ENCODE measurements at places on chromosomes 5 and 9.

DNA sequence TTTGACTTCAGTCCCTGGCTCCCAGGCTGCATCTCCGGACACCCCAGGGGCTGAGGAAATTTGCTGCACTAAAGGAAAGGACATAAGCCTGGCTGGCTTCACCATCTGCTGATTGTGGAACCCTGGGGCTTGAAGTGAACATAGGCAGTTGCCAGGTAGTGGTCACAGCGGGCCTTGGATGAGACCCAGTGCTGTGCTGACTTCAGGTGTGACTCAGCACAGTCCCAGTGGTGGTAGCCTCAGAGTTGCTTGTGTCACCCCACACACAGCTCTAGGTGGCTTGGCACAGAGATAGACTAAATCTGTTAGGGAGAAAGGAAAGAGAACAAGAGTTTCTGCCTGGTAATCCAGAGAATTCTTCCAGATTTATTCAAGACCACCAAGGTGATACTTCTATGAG, 36.1 kb upstream of the RUSC2 start:
- no peak for ATAC-seq

- ATAC-seq: no peak
These were observed 5.5 kb downstream of the CSNK1G3 start for GRCh38 chr5:123517476-123517875.

DNA sequence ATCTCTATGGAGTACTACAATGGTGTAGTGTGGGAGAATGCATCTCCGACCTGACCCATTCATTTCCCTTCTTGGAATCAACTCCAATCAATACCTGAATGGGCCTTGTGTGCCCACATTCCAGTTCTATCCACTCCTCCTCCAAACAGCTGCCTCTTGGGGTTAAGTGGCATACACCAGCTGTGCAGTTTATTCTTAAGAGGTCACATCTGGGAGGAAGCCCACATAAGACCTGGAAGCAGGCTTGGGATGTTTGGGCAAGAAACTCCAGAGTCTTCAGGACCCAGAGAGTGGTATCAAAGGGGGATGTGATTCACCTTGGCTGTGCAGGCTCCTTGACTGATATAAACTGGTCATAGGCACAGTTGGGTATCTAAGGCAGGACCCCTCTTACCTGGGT, 46.0 kb downstream of the ACTBL2 start:
- ATAC-seq: no peak

GRCh38 chr9:18499980-18500379, 26.0 kb downstream of the ADAMTSL1 start:
- no peak for ATAC-seq

GRCh38 chr5:36526537-36526936, 79.9 kb upstream of the SLC1A3 start:
- ATAC-seq: no peak

- ATAC-seq: peak; percentile 61
These were observed 639 bp downstream of the EHMT1 start for GRCh38 chr9:137619240-137620047.

GRCh38 chr5:78624011-78624541, 24.5 kb downstream of the LHFPL2 start:
- ATAC-seq: no peak

GRCh38 chr9:98808411-98808815, 943 bp downstream of the GALNT12 start:
- no peak for ATAC-seq

DNA sequence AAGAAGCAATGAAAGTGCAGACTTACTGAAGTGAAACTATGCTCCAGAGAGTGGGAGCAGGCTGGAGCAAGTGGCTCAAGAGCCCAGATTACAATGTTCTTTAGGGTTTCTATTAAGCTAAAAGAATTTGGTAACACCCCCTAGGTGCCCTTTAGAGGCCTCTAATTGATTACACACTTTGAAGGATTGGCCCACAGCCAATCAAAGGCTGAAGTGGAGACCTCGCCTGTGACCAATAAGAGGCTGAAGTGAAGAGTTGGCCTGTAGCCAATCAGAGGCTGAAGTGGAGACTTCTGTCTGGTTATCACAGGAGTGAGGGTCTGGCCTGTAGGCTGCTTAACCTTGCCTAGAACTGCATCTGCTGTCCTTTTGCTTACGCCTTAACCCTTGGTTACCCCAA, 46.7 kb upstream of the SPATA31C2 start:
- no peak for ATAC-seq

GRCh38 chr5:165631235-165631634, 2125.8 kb downstream of the MAT2B start:
- no peak for ATAC-seq

DNA sequence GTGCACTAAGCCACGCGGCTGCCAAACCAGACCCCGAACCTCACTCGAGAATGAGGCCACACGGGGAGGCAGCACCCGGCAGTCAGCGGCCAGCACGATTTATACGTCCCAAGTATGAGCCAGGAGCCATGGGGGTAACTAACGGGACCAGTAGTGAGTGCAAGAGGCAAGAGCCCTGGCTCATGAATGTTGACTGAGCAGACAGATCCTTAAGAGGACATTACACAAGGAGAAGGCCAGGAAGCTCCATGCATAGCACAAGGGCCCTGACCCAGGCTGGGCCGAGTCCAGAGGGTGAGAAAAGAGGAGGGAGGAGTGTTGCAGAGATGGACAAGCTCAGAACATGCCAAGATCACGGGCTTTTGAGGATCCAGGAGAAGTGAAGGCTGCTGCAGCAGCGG, 58.6 kb upstream of the PHYKPL start:
- no peak for ATAC-seq

DNA sequence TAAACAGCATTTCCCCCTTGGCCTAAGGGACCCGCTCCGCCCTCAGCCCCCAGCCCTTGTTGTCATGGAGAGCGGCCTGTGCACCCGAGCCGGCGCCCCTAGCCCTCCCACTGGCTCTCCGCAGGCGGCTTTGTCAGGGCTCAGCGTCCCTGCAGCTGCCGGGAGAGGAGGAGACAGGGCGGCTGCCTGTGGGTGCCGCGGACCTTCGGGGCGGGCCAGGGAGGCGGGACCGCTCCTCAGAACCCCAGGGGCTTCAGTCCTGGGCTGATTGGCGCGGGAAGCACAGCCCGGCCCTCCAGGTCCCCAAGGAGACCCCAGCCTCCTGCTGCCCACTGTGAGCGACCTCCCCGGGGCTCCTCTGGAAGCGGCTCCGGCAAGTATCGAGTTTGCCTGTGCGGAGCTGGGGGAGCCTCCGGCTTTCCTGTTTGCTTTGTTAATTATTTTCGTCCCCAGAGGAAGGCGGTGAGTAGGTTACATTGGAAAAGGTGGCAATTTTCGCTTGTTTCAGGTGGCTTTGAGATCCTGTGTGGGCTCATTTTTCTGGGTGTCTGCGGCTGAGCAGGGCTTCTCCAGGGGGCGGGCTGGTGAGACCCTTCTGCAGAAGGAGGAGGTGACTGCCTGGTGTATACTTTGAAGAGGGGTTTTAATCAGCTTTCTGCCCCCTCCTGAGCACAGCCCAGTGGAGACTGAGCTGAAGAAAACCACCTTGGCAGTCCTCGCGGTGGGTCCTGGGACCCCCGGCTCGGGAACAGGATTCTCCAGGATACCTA, at the start of gene FGD3:
TSS of gene FGD3 (plus strand) at position 256 of the 770 bp plus-strand sequence. CDS start 28,734 bp downstream, outside the sequence.
- ATAC-seq: peak; percentile 67

DNA sequence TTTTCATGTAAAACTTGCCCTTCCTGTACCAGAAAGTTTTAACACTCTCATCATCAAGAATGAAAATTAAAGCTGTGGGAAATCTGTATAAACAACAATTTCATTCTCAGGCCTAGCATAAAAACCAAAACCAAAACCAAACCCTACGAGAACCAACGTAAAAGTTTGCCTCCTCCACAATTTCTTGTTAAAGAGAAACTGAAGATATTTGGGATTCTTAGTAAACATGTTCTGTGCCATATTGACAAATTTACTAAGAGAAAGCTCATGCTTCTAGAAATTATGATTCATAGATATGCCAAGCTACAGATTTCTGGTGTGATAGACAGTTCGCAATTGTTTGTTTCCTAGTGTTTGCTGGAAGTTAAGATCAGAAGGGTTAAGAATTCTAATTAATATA, 801.0 kb upstream of the NUDT12 start:
- no peak for ATAC-seq

DNA sequence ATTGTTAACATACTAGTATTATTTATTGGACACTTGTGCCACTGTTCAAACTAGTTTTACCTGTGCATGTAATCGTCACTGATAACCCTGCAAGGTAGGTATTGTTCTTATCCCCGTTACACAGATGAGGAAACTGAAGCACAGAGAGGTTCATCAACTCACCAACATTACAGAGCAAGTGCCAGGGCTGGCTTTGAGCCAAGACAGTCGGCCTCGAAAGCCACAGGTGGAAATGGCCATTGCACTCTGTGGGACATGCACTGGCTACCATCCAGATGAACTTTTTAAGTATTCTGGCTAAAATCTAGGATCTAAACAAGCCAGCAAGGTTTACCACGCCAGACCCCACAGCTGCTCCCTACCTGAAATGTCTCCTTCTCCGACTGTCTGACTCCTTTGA, 57.9 kb downstream of the TEX10 start:
- ATAC-seq: no peak

DNA sequence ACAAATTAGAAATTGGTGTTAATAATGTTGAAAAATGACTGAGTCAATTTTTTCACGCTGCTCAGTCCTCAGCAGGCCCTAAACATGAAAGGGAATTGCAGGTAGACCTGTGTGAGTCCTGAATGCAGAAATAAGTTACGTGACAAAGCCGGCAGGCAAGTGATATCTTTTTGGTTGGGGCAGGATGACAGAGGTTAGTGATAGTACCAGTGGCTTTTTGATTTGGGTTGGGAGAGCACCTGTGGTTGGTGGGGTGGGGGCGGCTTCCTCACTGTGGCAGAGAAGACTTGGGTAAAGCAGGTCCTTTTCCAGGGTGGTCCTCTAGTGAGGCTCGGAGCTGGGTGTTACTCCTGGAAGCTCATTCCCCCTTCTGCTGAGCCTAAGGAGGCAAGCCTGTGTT, 164.7 kb downstream of the TMEM167A start:
- ATAC-seq: no peak

DNA sequence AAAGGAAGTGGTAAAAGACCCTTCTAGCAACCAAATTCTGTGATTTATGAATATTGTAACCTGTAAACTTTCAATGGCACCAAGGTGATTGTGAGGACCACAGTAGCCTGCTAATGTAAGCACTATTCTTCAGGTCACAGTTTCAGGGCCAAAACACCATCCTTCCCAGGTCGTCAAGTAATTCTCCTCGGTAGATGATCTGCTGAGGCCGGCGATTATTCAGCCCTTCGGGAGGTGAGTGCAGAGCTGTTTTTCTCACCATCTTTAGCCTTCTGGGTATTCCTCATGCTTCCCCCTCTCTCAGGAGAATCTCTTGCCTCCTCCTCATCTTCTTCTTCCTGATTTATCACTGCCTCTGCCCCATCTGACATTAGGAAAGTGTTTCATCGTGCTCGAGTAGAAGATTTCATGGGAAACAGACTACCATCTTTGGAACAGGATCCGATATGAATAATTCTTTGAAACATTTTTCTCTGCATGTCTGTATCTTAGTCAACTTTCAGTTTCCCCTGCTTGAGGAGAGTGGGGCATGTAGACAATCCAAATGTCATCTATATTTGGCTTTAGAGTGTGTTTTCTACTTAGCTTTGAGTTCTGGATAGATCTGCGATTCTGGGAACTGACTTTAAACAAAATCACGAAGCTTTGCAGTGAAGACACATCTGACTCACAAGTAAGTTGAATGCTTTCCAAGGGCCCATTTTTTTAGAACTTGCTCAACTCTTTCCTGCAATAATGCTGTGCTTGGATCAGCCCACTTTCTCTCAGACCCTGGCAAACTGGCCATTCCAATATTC, 173.9 kb downstream of the AOPEP start:
- no peak for ATAC-seq

GRCh38 chr9:126992427-126992826, 77.8 kb downstream of the RALGPS1 start:
- ATAC-seq: no peak

DNA sequence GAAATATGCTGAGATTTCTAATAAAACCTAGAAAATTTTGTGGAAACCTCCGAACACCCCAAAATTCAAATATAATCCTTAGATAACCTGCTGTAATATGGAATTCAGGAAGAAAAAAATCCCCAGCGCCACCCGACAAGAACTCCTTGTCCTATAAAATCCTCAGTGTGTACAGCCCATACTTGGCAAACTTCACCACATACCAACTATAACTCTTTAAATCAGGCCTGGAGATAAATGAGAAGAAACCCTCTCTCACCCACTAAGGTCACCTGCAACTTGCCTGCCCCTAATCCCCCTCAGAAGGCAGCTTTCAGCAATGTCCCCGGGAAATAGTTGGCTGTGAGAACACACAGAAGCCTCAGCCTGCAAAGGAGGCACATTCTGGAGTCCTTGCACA, 90.5 kb downstream of the SH3TC2 start:
- ATAC-seq: no peak

DNA sequence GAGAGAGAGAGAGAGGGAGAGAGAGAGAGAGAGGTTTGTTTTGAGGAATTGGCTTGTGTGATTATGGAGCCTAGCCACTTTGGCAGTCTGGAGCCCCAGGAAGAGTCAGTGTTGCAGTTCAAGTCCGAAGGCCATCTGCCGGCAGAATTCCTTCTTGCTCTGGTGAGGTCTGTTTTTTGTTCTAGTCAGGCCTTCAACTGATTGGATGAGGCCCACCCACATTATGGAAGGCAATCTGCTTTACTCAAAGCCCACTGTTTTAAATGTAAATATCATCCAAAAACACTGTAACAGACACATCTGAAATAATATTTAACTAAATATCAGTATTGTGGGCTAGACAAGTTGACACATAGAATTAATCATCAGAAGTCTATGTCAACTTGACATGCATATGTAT, 11.4 kb upstream of the GRM6 start:
- no peak for ATAC-seq

- no peak for ATAC-seq
These were observed 2.2 kb downstream of the LCN6 start for GRCh38 chr9:136746155-136746490.

DNA sequence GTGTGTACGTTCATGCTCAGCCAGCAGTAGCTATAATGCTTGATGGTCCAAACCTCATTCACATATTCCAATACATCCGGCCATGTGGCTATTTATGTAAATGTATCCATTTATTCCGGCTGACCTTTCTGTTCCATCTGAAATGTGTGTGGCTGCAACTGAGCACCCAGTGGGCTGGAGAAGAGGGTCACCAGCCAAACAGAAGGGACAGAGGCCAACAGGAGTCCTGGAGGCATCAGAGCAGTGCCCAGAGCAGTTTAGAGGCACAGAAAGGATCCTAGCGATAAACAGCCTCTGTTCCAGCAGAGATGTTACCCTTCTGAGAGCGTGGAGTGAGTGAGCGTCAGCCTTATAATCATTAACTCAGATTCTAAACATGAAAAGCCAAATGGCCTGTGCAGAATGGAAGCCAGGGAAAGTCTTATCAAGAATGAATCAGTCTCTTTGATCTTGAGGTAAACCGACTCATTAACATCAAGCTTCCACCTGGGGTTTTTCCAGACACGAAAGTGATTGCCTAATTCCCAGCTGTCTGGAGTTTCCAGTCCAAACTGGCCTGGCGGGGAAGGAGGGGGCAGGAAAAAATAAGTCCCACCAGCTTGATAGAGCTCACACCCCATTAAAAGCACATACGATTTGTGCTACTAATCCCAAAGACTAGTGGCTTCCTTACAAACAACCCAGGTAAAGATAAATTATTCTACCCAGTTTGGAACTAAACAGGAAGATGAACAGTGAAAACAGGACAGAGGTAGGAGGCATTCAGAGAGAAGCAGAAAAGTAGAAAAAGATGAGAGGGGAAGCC, 55.7 kb downstream of the SUSD1 start:
- ATAC-seq: no peak

All from stimulated activated memory B cell treated with anti-CD40 and anti-IgM and Interleukin-4, amounts not matched to agents 10 μg/mL and 1 μg/mL and 100 μg/mL, for 72 hours (primary cell).